Left ventricle myocardium inferior (tissue), 1 donor: ENCODE measurements at places on chromosomes 6 and 20. TPM values are rescaled to one million over a fixed set of nuclear protein-coding genes. Genes with fewer than 3 reads are reported as not detected.

DNA sequence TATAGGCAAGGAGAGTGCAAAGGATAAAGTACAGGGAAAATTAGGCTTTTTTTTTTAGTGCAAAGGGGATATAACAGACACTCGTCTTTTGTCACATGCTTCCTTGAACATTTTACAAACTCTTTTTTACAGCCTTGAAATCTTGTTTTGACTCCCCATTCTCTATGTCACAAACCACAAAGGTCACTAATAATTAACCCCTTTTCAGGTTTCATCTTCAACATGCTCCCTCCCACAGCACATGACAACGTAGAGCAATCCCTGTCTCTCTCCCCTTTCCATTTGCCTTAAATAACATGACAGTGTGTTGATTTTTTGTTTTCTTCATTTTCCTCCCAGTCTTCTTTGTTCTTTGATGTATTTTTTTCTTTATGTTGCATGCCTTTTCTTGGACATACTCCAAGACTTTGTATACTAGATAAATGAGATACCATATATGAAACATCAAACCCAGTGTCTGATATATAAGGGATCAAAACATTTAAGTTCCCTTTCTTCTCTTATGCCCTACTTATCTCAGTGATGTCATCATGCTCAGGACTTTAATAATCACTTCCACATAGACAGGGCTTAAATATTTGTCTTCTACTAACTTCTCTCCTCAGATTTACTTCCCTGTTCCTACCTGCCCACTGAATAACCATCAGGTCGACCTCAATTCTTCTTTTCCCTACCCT lies 378.7 kb upstream of the HSF2 start:
- H3K4me3 ChIP-seq: no peak overlapping the region
- H3K27ac ChIP-seq: no peak overlapping the region
- no peaks in the 10 kb centered on the region for H3K27me3 ChIP-seq

Gene TNFRSF6B
- 0.27 TPM for total RNA-seq

GRCh38 chr6:29831776-29832175 lies 4.2 kb downstream of the HLA-G start:
- no peak for DNase-seq
- peaks cover 96% of the 10 kb centered on the region for H3K27me3 ChIP-seq
- peaks cover 11% of the 10 kb centered on the region for H3K4me1 ChIP-seq
- H3K27ac ChIP-seq: no peak overlapping the region
- no peak overlapping the region for H3K4me3 ChIP-seq

- no peaks in the 10 kb centered on the region for H3K4me1 ChIP-seq
- no peak overlapping the region for H3K27ac ChIP-seq
- no peaks in the 10 kb centered on the region for H3K36me3 ChIP-seq
- H3K4me3 ChIP-seq: no peak overlapping the region
- no peaks in the 10 kb centered on the region for H3K27me3 ChIP-seq
Observed at GRCh38 chr20:24668384-24668702, 198.9 kb downstream of the SYNDIG1 start.

DNA sequence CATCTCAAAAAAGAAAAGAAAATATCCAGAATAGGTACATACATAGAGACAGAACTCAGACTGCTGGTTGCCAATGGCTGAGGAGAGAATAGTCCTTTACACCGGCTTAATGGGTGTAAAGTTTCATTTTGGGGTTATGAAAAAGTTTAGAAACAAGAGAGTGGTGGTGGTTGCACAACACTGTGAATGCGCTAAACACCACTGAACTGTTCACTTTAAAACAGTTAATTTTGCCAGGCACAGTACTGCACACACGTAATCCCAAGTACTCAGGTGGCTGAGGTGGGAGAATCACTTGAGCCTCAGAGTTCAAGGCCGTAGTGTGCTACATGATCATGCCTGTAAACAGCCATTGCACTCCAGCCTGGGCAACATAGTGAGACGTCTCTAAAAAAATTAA lies 7.6 kb downstream of the ILRUN start:
- H3K4me1 ChIP-seq: peaks cover 61% of the 10 kb centered on the region
- H3K36me3 ChIP-seq: peaks cover 9% of the 10 kb centered on the region
- no peak overlapping the region for H3K27ac ChIP-seq
- no peak overlapping the region for H3K4me3 ChIP-seq

Gene PRDM13
- total RNA-seq: not detected

Gene DPPA5
- total RNA-seq: not detected

Gene BPIFB1
- not detected for total RNA-seq

- DNase-seq: no peak
- H3K4me1 ChIP-seq: no peaks in the 10 kb centered on the region
- H3K27me3 ChIP-seq: no peaks in the 10 kb centered on the region
- no peaks in the 10 kb centered on the region for H3K36me3 ChIP-seq
Observed at GRCh38 chr6:87029711-87030314, 65.1 kb downstream of the CGA start.

- peaks cover 3% of the 10 kb centered on the region for H3K4me1 ChIP-seq
- no peaks in the 10 kb centered on the region for H3K27me3 ChIP-seq
- H3K27ac ChIP-seq: peak overlapping the region; percentile 14
- H3K4me3 ChIP-seq: no peak overlapping the region
- DNase-seq: no peak
Observed at GRCh38 chr6:68726337-68726736, 91.3 kb downstream of the ADGRB3 start.

- H3K27ac ChIP-seq: peak overlapping the region; percentile 19
- no peak overlapping the region for H3K4me3 ChIP-seq
- H3K27me3 ChIP-seq: no peaks in the 10 kb centered on the region
- peaks cover 64% of the 10 kb centered on the region for H3K36me3 ChIP-seq
- peaks cover 49% of the 10 kb centered on the region for H3K4me1 ChIP-seq
Observed at GRCh38 chr20:32195581-32195980, 12.0 kb downstream of the PLAGL2 start.

Gene ZSCAN23
- total RNA-seq: 1.5 TPM

Gene SMOC2
- 14.4 TPM for total RNA-seq

Gene TTK
- 0.25 TPM for total RNA-seq

DNA sequence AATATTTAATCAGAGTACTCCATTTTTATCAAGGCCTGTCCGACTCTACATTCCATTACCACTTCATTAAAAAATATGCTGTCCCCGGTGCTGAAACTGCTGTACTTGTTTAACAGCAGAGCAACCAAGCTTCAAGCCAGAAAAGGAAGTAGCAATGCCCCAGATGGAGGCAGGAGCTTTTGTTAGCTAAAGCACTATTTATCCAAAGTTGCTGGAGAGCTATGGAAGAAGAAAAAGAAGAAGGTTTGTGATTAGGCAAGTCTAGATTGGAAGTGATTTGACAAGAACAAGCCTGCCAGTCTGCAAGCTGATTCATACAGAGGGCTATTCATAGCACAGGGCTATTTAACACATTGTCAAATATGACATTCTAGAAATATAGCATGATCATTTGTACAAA lies 160.9 kb upstream of the SPTLC3 start:
- no peak for DNase-seq
- H3K4me1 ChIP-seq: no peaks in the 10 kb centered on the region
